ENCODE measurements at places on chromosomes 12 and 14.

DNA sequence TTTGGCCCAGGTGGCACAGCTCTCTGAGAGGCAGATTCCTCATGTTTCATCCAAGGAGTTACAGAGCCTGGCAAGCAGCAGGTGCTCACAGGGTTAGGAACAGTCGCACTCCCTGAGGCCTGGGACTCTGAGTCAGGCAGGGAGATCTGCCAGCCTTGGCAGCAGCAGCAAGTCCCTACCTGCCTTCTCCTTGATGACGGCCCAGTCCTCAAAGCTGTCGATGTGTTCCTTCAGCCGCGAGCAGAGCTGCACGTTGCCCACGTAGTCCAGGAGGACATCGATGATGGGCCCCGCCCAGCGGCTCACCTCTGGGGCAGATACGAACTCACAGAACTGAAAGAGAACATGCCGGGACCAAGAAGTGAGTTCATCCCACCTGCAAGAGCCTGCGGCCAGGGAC lies 10.4 kb downstream of the FAM181A start:
- DNase-seq: no peak

DNA sequence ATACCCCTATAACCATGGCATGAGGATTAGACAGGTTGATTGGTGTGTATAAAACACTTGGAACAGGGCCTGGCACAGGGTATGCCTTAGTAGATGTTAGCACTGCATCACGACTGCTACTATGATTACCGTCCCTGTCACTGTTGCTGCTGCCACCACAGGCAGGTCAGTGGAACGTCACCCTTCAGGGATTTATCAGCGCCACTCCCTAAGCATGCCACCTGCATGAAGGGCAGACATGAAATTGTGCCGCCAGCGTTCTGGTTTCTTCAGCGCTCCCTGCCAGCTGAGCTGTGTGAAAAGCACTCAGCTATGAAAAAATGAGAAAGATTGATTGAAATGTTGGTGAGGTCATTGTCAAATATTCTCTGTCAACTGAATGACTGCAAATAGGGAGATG lies 477.0 kb downstream of the DPF3 start:
- no peak for DNase-seq

DNA sequence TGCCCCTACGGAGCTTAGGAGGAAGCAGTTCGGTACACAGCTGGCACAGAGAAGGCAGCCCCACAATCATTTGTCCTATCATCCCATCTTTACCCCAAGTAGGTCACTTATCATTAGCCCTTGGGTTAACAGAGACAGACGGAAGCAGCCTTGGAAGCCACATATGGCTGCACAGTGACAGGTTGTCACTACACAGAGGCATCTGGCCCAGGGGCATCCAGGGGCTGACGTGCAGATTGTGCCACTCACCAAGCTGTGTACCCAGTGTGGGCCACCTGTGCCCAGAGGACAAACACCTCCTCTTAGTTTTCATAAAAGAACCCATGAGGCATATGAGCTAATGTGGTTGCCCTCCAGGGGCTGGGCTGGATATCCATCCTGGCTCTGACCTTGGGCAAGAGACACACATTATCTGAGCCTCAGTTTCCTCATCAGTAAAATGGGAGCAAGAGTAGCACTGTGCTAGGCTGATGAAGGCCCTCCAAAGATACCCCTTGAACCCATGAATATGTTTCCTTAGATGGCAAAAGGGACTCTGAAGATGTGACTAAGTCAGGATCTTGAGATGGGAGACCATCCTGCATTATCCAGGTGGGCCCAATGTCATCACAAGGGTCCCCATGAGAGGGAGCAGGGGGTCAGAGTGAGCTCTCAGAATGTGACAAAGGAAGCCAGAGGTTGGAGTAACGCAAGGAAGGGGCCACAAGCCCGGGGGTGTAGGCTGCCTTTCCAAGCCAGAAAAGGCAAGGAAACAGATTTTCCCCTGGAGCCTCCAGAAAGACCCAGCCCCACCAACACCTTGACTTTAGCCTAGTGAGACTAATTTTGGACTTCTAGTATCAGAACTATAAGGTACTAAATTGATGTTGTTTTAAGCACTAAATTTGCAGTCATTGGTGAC lies 64.6 kb downstream of the C14orf132 start:
- DNase-seq: no peak

- no peak for DNase-seq
Measured at GRCh38 chr12:52838609-52839435, 4.7 kb upstream of the KRT79 start.

- DNase-seq: no peak
Measured at GRCh38 chr12:32470936-32471470, 71.6 kb downstream of the FGD4 start.

Data from activated T-cell treated with anti-CD3 and anti-CD28 coated beads, Interleukin-2, amount 50 U/mL, for 48 hours (primary cell).